ENCODE measurements at places on chromosomes 11 and 22.

GRCh38 chr11:66242095-66242765 is 26.2 kb upstream of the RAB1B start:
- DNase-seq: no peak

DNA sequence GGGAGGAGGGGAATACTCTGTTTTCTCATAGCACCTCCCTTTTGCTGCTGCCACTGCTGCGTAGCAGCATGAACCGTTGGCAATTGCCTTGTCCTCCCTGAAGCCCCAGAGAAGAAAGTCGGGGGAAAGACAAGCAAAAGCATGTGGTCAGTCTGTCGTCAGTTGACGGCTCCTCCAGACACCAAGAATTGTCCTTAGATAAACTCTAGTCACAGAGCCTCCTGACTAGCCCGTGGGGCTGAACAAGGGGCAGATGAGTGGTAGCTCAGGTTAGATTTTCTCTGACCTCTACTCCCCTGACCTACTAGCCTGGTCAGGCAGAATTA is 126.4 kb upstream of the HSD17B12 start:
- DNase-seq: no peak

DNA sequence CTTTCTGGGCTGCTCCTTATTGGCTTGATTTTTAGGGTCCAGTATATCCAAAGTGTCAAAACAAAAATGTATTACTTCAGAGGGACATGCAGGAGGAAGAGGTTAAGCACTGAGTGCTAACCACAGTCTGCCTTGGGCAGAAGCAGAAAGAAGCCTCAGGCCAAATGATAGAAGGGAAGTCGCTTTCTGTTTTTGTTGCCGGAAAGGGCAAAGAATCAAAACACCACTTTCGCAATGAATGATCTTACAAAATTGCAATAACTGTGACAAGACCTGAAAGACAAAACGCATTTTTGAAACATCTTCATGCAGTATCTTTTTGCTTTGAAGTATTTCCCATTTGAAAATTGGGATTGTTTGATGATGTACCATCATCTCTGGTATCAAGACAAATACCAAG is 70.1 kb upstream of the PICALM start:
- DNase-seq: no peak

- DNase-seq: no peak
Observed at GRCh38 chr11:27650988-27651387, 49.3 kb downstream of the BDNF start.

DNA sequence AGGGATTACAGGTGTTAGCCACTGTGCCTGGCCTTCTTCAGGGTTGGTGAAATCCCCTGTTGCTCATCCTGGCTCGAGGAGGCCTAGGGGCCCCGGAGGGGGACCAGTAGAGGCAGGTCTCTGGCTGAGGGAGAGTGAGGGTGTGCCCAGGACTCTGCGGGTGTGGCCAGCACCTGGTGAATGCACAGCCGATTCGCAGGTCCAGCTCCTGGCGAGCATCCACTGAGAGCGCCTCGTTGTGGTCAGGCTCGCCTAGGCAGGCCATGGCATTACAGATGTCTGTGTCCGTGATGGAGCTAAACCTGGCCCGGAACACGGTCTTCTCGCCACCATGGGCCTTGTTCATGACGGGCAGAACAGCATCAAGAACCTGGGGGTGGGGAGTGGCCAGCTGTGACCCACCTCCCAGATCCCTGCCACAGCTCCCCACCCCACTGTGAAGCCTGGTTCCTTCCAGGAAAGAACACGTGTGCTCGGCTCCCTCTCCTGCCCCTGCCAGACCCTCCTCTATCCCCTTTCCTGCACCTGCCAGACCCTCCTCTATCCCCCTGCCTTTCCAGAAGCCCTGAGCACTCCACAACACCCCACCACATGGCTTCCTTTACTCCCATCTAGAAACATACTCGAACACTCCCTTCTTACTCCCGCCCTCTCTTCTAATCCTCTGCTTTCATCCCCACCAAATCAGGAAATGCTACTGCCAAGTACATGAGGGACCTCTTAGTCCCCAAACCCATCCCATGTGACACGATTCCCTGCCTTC is 12.4 kb downstream of the TOP3B start:
- no peak for DNase-seq

DNA sequence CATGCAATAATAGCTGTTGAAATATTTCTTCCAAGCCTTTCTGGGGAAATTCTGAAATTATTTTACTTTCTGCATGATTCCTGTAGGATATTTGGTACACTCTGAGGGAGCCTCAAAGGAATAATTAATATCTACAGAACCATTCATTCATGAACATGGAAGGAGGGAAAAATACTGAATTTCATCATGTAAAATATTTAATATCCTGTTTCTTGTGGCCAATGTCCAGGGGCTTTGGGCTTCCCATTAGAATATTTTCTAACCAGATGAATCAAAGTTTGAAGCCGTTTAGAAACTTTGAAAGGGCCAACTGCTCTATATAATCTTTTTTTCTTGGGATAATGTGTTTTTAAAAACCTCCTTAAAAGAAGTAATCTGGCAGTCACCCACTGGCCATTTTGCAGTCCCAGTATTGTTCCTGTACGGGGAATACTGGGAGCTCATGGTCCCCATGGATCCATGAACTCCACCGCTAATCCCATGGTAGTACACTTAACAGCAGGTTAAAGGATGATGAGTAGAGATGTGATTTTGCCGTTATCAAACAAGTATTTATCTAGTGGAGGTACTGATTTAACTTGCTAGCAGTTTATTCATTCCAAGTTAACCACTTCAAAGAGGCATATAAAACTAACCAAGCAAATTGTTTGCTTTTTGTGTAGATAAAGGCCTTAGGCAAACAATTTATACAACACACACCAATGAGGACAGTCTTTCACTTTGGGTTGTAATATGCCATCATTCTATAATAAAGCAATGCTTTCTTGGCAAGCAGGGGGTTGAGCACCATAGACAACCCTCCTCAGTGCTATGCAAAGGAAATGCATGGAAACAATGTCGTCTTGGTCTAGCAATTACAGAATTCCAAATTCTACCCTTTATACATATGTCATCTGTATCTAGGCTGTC is 34.5 kb upstream of the BLID start:
- DNase-seq: no peak

DNA sequence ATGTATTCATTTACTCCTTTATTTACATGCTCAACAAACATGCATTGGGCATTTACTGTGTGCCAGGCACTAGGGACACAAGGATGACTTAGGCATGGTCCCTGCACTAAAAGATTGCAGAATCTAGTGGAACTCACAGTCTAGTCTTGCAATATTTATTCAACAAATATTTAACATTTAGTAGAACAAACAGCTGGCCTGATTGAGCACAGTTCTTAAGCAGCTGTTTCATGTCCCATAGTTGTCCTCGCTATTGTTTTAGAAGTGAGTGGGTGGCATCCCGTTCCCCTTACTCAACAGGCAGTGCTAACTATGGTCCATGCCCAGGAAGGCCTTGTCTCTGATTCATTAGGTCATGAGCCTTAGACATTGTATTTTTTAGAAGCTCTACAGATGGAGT is 459.9 kb upstream of the CADM1 start:
- no peak for DNase-seq

GRCh38 chr11:1877211-1878136 is 14.2 kb downstream of the PRR33 start:
- DNase-seq: peak; percentile 76

- DNase-seq: no peak
Observed at GRCh38 chr11:85889676-85890579, 34.7 kb downstream of the CCDC83 start.

DNA sequence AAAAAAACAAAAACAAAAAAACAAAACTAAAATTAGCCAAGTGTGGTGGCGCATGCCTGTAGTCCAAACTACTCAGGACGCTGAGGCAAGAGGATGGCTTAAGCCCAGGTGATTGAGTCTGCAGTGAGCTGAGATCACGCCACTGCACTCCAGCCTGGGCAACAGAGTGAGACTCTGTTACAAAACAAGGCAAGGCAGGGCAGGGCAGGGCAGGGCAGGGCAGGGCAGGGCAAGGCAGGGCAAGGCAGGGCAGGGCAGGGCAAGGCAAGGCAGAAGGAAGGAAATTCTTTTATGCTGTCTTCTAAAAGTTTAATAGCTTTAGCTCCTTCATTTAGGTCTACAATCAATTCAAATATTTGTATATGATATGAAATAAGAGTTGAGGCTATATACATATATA is 50.1 kb upstream of the RASSF10 start:
- DNase-seq: no peak

DNA sequence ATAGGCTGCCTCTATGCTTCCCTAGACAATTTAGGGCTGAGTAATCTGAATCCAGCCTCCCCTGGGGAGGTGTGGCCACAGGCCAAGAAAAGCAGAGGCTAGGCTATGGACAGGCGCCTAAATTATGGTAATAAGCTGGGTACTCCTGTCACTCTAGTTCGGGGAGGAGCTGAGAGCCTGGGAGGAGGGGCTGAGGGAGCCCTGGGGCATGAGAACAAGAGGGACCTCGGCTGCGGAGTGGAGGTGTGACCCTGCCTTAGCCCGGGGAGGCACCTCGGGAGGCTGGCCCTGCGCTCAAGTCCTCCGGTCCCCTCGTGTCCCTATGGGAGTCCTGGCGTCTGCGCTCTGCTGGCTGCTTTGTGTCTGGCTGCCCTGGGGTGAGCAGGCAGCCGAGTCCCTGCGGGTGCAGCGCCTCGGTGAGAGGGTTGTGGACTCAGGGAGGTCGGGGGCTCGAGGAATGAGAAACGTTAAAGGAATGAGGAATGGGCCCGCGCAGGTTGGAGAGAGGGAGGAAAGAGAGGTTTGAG is at the start of gene OTOG:
TSS of gene OTOG (plus strand) at position 209 of the 527 bp plus-strand sequence. CDS start at position 323, 114 bp downstream.
- DNase-seq: peak; percentile 81

DNA sequence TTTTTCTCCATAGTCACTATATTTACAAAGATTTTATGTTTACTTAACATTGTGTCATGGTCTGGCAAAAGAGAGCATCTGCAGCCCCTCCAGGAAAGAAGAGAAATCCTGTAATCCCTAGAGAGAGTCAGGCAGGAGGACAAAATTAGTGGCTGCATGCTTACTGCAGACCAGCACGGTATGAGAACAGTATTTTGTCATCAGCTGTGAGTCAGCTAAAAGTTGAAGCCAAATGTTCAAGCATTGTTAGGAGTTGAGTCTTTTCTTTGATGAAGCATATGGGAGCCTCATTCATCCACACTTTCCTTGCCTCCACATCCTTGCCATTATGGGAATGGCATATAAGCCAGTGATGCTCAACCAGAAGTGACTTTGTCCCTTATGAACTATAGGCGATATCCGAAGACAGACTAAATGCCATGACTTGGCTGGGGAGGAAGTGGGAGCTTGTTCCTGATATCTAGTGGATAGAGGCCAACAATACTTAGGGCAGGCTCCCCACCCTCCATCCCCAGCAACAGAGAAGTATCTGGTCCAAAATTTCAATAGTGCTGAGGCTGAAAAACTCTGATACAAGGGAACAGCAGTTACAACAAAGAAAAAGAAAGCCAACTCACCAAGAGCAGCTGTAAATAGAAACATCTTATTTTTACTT is 112.0 kb upstream of the OR5AK2 start:
- no peak for DNase-seq

DNA sequence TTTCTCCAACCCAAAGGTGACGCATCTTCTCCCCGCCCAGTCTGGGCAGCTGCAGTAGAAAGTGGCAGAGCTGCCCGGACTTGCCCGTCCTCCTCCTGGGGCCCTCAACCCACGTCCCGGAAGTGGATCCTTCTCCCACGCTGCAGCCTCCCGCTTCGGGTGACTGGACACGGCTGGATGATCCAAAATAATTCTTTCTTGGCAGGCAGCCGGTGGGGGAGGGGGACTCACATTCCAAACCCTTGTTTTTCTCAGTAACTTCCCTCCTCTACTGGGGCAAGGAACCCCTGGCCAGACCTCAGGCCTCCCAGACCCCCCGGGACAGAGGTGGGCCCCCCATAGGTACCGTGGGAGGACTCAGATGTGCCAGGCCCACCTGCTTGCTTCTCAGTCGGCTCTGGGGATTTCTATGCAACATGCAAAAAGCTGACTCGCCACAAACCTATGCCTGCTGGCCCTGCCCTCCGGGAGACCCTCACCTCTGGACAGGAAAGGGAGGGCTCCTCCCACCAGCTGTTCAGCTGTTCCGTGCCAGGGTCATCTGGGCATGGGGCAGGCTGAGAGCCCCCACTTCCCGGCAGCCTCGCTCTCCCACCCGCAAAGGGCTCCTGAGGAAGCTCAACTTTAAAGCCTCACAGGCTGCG is 1.4 kb downstream of the PLXNB2 start:
- peak; percentile 79 for DNase-seq

- DNase-seq: no peak
Observed at GRCh38 chr11:80107415-80107814, 666.6 kb upstream of the TENM4 start.

DNA sequence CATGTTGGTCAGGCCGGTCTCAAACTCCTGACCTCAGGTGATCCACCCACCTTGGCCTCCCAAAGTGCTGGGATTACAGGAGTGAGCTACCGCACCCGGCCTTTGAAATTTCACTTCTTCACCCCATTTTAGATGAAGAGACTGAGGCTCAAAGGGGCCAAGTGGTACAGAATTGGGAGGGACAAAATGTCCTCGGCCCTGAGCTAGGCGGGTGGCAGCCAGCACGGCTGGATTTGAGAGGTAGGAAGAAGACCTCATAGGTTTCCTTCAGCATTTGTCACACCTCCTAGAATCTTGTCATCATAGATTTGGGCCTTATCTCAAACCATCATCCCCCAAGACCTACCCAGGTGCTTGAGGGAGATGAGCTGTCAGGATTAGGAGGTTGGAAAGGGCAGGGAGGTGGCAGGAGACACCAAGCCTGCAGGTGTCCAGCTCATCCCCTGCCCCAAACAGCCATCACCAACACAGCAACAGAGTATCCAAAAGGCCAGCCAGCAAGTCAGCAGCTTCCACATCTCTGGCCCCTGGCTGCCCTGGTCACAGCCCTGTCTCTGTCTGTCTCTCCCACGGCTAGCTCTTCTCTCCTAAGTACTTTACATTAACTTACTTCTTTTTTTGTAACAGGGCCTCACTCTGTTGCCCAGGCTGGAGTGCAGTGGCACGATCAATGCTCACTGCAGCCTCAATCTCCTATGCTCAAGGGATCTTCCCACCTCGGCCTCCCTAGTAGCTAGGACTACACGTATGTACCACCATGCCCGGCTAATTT is 11.2 kb upstream of the TMPRSS6 start:
- DNase-seq: no peak

DNA sequence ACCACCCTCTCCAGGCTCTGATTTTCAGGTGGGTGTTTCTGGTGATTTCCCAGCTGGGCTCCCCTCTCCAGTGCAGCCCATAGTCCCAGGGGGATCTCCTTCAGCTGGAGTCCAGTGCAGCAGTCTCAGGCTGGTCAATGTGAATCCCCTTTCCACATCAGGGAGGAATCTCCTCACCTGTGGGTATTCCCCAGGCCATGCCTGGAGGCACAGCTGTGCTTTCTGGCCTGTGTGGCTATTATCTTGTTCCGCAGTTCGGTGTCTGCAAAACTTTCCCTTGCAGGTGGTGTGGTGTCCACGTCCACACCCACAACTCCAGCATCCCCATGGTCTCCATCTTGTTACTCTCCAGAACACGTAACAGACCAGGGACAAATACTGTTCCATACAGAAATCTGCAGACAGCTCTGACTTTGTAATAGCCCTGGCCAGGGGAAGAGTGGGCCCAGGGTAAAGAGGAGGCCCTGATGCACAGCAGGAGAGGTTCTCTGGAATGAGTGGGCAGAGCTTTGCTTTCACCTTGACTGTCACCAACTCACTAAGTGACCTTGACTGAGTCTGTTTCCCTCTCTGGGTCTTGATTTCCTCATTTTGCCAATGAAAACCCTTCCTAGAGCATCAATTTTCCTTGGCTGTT is 183.2 kb downstream of the CSNK2A3 start:
- DNase-seq: no peak

- DNase-seq: no peak
Observed at GRCh38 chr11:79022265-79022664, 418.6 kb downstream of the TENM4 start.

GRCh38 chr11:62544581-62545436 is 1.8 kb downstream of the AHNAK start:
- DNase-seq: no peak
